ENCODE measurements at places on chromosomes 4 and X.

DNA sequence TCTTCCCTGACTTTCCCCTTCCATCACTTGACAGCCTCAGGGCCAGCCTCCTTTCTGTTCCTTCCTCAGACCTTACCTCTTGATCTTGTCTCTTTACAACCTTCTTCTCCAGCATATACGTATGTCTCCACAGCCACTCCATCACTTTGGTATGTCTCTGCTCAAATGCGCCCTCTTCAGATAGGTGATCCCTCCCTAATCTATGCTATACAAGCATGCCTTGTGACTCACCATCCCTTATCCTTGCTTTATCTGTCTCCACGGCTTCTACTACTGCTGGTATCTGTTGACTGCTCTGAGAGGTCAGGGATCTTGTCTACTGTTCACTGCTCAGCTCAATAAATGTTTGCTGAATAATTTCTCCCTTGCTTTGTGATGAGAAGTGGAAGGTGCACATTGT is 9.0 kb downstream of the ARAP2 start:
- DNase-seq: no peak

GRCh38 chr4:98639108-98639507 is 19.3 kb downstream of the TSPAN5 start:
- no peak for DNase-seq

DNA sequence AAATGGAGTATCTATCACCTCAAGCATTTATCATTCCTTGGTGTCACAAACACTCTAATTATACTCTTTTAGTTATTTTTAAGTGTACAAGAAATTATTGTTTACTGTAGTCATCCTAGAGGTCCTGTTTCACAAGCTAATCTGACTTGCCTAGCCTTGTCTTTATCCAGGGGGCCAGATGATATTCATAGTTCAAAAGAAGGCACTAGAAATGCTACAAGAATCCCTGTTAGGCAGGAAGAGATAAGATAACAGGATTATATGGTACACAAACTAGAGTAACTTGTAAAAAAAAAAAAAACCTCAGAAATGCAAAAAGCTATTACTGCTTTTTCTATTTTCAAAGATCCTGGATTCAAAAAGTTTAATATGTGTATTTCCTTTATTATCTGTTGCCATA is 95.8 kb downstream of the MBNL3 start:
- no peak for DNase-seq

- DNase-seq: no peak
Observed at GRCh38 chrX:125444659-125445058, 125.0 kb downstream of the TEX13C start.

GRCh38 chr4:114527637-114528036 is 71.0 kb upstream of the UGT8 start:
- DNase-seq: no peak

GRCh38 chrX:40175511-40176350 is 78.0 kb upstream of the BCOR start:
- DNase-seq: no peak

- DNase-seq: no peak
Observed at GRCh38 chr4:1573830-1574459, 110.2 kb downstream of the FAM53A start.

DNA sequence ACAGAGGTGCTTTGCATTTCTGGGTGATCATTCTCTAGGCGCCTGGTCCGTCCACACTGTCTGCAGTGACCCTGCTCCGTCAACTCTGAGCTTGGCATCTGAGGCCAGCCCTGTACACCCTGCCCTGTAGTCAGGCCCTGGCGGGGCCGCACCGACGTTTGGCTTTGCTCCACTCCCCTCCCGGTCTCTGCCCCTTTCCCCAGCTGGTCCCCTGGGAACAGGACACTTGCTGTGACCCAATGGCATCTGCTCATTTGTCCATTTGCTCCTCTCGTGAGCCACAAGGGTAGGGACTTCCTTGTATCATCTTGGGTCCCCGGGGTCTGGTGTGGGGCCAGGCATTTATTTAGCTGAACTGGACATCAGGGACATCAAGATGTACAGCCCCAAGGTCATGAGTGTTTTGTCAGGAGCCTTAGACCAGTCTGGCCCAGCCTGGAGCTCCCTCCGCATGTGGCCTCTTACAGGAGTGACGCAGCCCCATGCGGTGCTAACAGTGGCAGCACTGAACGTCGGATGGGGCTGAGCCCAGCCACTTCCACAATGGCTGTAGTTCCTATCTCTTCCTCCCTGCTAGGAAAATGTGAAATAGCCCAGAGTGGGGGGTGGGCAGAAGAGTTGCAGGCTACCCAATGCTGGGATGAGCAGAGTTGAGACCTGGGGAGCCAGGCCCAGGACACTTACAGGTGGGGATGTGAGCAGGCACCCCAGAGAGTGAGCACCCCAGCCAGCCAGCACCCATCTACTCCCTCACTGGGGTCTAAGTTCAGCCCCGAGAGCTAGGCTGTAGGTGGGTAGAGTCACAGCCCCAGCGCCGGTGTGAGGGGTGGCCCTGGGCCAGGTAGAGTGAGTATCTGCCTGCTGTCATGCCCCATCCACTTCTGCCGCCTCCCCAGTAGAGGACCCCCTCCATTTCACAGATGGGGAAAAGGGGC is 2.0 kb upstream of the SH3BP2 start:
- DNase-seq: no peak

- no peak for DNase-seq
Observed at GRCh38 chrX:37755025-37755424, 24.8 kb upstream of the CYBB start.

DNA sequence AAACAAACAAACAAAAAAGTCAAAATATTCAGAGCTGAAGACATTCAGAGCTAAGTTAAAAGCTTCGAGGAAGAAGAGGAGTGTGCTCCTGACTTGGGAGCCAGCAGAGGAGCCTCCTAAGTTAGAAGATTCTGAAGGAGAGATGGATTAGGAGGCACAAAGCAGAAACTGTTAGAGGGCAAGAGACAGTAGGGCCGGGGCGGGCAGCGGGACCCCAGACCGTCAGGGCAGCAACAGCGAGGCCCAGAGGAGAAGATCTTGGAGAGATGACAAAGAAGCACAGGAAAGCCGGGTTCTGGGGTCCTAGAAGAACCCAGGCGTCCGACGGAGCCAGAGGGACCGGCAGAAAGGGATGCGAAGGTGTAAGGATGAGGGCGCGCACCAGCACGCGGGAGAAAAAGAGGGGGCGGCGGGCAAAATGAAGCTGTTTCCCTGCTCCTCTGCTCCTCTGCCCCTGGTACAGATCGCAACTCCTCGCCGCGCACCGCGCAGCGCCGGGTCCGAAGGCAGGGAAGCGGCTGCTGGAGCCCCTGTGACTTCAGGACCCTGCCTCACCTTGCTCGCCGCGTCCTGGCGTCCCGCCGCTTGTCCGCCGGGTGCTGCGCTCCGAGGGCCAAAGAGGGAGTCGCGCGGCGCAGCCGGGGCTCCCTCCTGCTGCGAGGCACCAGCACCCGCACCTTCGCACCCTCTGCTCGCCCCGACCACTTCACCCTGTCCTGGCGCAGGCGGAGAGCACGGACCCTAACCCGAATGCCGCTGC is 477 bp downstream of the KLHL13 start:
- no peak for DNase-seq

DNA sequence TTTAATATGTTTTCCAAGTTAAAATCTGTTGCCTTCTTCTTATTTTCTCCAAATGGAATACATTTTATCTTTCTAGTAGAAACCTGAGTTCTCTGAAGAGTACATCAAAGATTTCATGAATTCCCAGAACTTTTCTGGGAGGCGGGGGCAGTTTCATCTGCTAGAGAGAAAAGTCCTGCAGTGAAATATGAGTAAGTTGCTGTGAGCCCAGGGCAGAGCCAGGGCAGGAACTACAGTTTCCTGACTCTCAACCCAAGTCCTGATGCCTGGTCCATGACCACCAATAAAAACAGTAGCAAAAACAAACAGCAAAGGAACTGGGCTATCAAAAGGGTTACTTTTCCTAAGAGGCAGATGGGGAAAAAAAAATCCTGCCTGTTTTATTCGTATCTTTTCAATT is 239.4 kb upstream of the CTSO start:
- DNase-seq: no peak

- DNase-seq: no peak
Observed at GRCh38 chr4:4521136-4521535, 20.7 kb downstream of the STX18 start.

DNA sequence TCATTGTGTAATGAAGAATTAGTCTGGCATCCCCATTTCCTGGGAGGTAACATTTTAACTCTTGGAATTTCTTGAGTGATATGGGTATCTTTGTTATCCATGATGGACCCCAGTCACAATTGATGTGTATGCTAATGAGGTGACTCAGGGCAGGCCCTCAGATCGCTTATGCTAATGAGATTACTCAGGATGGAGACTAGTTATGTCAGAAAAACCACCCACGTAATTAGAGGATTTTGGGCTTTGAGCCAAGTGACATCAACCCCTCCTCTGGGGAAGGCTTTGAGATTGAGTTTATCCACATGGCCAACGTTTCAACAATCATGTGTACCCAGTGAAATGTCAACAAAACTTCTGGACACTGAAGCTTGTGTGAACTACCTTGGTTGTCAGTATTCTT is 772.7 kb downstream of the STPG2 start:
- no peak for DNase-seq

DNA sequence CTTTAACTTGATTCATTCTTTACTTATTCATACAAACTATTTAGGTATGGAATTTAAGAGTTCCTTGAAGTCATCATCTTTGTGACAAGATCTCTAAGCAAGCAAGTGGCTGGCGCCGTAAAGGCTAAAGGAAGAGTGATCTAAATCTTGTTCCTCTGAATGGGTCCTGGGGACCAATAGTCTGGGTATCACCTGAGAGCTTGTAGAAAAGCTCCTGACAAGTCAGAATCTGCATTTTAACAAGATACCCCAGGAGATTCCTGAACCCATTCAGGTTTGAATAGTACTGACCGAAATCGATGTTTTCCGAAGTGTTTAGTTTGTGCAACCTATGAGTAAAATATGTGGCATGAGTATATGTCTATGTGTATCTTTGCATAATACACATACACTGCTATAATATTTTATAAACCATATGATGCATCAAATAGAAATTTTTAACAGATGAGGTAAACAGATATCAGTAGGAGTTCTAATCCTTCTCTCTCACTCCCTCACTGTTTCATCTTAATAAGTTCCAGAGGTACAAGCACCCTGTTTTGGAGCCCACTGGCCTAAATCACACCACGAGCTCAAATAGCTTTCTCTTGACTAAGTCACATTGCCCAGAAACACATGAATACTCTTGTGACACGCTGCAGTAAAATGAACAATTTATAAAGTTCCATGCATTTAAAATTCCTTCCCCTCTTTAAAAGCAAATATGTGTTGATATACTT is 170.0 kb downstream of the RELL1 start:
- DNase-seq: no peak

GRCh38 chr4:57243076-57243475 is 132.9 kb upstream of the IGFBP7 start:
- DNase-seq: no peak

- no peak for DNase-seq
Observed at GRCh38 chrX:15221321-15221720, 48.6 kb downstream of the ASB9 start.

DNA sequence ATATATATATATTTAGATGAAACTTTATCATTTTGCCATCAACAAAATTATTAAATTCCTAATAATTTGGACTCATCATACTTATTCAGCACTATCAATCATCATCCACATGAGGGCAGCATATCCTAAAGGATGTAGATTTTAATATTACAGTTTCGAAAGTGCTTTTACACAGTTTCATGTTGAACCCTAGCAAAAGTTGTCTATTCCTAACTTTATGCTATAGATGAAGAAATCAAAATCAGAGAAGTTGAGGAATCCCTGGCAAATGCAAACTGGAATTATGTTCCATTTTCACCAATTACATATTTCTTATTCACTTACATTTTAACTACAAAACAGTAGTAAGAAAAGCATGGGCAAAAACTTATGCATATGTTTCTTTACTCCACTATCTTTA is 36.6 kb upstream of the UGT2A1 start:
- DNase-seq: no peak
